ENCODE measurements at places on chromosomes 1 and 21.

DNA sequence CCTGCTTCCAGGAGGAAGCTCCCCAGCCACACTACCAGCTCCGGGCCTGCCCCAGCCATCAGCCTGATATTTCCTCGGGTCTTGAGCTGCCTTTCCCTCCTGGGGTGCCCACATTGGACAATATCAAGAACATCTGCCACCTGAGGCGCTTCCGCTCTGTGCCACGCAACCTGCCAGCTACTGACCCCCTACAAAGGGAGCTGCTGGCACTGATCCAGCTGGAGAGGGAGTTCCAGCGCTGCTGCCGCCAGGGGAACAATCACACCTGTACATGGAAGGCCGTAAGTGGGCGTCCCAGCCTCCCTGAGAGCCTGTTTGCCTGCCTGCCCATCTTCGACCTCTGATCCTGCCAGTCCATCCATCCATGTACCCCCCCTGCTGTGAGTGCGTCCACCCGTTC, 3.6 kb downstream of the ECM1 start:
- no peak for DNase-seq

DNA sequence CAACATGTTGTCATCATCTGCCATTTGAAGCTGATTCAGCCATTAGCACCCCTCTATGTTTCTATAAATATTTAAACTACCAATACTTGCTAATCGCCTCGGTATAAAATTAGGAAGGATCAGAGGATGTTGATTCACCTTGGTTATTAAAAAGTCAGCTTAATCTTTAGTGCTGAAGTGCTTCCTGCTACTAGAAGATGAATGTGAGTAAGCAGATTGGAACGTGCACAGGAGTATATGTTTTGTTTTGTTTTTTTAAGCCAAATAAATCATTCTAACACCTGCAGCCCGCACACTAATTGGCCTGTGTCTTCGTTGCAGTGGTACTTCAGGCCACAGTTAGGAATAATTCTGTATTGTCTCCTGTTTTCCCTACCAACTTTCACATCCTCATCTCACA, 485.7 kb downstream of the AJAP1 start:
- DNase-seq = no peak

- peak; percentile 79 for DNase-seq
Observed at GRCh38 chr1:194267021-194267420, 1080.6 kb upstream of the B3GALT2 start.

DNA sequence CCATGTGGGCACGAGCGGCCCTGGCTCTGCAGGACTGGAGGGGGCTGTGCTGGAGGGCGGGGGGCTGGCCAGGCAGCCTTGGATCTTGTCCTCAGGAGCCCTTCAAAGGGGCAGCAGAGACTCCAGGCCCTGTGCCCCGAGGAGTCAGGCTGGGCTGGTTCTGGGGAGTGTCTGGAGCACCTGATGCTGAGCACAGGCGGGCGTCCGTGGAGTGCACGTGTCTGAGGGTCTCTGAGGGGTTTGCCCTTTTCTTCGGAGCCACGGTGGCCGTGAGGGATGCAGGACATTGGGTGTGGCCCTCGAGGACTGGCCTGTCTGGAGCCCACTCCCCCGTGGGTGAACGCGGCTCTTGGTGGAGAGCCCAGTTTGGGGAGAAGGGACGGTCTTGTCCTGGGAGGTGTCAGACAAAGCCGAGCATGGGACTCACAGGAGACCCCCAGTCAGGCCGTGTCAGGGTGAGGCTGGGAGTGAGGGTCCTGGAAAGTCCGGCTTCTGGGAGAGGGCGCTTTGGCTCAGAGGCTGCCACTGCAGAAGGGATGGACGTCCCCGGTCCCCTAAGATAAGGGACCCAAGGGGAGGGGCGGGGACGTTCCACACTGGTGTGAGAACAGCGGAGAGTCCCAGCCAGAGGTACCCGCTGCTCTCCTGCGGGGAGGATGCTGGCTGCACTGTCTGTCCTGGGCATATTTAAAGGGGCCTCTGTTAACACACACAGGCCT, 60.8 kb downstream of the COL18A1 start:
- no peak for DNase-seq

- DNase-seq = peak; percentile 54
Observed at GRCh38 chr1:51877434-51878307, 856 bp downstream of the NRDC start.

DNA sequence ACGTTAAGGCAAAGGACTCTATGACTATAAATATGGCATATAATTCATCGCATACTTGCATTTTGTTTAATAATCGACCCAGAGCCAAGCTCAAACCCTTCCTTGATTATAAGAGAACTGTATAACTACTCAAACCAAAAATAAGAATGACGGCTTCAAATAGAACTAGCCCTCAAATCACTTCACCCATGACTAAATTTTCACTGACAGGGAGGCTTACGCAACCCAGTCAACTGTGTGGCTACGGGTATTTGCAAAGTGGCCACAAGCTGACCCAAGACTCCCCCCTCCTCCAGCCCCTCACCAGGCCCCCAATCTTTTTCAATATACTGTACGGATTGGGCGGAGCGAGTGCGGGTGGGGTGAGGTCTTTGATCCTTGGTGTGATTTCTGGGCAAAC, 268.3 kb downstream of the ASTN1 start:
- no peak for DNase-seq

DNA sequence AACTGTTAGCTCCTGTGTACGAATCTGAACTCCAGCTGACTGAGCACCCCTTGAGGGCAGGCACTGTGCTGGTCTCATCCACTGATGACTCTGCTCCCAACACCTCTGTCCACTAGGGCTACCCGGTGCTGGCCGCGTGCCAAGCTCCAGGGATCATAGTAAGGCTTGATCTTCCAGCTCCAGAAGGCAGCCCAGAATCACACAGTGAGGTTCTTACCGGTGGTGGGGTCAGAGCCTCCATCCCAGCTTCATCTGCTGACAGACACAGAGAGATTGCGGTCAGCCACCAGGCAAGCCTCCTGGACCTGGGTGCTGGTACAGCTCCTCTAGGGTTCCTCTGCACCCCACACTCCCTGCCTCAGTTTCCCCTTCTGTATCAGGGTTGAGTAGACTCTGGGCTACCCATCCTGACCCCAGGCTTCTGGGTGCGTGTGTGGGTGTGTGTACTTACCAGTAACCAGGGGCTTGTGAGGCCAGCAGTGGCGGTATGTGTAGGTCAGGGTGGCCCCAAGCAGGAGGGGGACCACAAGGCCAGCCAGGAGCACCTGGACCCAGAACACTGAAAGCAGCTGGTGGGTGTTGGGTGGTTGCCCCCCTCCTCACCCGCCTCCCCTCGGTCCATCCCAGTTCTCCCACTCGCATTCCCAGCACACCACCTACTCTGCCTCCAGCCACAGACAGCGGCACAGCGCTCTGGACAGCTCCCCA, 3.4 kb downstream of the TNFRSF25 start:
- DNase-seq = no peak

GRCh38 chr1:45272913-45273371, 53.8 kb upstream of the HPDL start:
- DNase-seq = peak; percentile 88

- DNase-seq = no peak
Observed at GRCh38 chr1:65178235-65178634, 30.2 kb downstream of the AK4 start.

- DNase-seq = no peak
Observed at GRCh38 chr1:75901371-75901770, 30.8 kb downstream of the ASB17 start.

GRCh38 chr1:53562291-53562980, 103.2 kb downstream of the DMRTB1 start:
- no peak for DNase-seq

DNA sequence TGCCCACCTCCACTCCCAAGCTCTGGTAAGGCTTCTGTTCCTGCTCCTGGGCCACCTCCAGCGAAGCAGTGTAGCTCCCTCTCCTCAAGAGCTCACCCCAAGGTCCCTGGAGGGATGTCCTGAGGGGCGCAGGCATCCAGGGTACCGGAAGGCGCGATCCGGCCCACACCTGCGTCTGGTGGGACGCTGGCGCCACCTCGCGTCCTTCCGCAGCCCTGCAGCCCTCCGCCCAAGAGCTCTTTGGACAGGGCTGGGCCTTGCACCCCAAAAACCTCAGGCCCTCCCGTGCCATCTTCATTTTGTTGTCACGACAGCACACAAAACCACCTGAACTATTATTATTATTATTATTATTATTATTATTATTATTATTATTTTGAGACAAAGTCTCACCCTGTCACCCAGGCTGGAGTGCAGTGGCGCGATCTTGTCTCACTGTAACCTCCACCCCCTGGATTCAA, 49.2 kb upstream of the PAX7 start:
- peak; percentile 6 for DNase-seq

DNA sequence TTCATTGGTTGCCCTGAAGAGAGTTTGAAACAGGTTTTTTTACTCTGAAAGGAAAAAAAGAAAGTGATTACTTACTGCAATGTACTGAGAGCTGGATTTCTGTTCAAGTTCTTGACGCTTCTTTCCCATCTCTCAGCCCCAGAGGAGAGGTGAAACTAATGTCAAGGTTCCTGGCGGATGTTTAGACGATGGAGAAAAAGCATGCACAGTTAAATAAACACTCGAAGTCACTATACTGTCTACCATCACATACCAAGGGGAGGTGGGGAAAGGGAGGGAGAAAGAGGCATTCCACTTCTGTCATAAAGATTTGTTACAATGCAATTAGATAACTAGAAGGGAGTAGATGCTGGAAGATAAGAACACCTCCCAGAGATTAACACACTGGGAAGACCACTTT, 177.0 kb upstream of the TNR start:
- peak; percentile 59 for DNase-seq

DNA sequence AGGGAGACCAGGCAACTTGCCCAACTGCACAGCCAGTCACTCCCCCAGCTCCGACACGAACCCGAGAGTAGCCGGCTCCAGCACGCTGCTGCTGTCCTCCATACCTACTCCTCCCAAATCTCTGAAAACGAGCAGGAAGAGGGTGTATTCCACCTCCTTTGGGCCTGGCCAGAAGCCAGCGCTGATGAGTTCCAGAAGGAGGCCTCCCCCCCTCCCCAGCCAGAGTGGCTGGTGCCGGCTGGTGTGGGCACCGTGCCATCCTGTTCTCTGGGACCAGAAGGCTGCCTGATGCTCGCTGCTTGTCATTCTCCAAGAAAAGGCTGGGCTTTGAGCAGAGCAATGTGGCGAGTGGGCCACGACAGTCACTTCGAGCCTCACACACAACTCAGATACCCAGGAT, 22.2 kb downstream of the KCNN3 start:
- peak; percentile 28 for DNase-seq

- DNase-seq = no peak
Observed at GRCh38 chr1:1629430-1630190, 2.4 kb upstream of the MMP23B start.

GRCh38 chr1:209820986-209821385, 6.8 kb upstream of the UTP25 start:
- no peak for DNase-seq

- DNase-seq = no peak
Observed at GRCh38 chr1:244841273-244841927, 5.9 kb downstream of the COX20 start.

GRCh38 chr1:224722838-224723237, 106.7 kb downstream of the CNIH3 start:
- no peak for DNase-seq

DNA sequence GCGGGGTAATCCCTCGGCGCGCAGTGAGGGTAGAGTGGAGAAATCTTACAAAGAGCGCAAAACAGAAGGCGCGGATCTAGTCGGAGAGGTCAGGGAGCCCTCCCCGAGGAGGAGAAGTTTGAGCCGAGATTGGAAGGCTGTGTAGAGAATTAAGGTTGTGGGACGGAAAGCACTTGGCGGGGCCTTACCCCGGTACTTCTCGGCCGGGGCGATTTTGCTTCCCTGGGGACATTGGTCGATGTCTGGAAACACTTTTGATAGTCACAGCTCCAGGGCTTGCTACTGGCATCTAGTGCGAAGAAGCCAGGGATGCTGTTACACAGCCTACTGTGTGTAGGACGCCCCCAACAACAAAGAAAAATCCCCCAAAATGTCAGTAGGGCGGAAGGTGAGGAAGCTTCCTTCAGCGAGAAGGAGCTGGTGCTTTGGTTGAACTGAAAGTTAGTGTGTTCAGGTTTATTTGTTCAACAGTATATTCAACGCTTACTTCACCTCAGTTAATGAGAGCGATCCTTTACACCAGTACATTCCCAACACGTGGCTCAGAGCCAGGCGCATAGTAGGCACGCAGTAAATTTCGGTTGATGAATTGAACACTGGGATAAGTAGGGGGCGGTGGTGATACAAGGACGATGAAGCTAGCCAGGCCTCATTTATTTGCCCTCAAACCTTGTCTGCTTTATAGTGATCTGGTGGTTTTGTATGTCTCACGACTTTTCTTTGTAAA, 807 bp downstream of the CEP85 start:
- DNase-seq = peak; percentile 37

- DNase-seq = no peak
Observed at GRCh38 chr1:40899230-40899870, 37.2 kb upstream of the CITED4 start.

DNA sequence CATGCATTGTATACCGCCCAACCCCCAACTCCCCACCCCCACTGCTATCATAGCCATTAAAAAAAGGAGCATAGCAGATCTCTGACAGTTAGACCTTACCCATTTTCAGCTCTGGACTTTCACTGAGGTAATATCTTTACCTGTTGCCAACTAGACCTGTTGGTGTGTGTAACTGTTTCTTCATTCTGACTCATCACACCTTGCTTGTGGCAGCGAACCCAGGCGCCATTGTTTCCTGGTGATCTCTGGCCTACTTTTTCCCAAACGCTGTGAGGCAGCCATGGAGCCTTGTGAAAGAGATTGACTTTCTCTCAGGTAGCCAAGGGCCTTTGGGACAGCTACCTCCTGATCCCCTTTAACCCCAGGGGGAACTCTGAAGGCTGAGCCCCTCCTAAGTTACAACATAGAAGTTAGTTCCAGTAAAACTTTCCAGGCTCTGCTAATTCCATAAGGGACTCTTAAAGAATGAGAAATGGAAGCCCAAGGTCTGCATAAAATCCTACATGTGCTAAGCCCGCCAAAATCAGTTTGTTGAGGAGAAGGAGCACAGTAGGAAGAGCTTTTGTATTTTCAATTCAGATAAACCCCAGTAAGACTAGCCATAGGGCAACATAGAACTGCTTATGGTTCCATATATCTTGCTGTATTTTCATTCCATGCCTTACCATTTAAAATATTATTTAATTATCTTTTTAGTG, 196.1 kb upstream of the CAMK1G start:
- no peak for DNase-seq

DNA sequence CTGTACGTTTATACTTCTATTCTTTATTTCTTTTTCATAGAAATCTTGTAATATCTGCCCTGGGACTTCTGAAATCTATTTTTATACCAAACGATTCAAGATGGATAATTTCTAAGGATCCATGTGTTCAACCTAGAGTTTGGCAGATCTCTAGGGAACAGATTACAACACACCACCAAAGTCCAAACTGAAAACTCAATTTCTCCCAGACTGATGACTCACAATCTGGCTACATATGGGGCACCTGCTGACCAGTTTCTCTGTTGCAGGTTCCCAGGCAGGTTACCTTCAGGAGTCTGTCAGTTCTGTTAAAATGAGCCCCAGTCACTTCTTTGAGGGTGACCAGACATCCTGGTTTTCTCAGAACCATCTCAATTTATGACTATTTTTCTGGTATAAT, 439.4 kb downstream of the GPATCH2 start:
- DNase-seq = no peak

DNA sequence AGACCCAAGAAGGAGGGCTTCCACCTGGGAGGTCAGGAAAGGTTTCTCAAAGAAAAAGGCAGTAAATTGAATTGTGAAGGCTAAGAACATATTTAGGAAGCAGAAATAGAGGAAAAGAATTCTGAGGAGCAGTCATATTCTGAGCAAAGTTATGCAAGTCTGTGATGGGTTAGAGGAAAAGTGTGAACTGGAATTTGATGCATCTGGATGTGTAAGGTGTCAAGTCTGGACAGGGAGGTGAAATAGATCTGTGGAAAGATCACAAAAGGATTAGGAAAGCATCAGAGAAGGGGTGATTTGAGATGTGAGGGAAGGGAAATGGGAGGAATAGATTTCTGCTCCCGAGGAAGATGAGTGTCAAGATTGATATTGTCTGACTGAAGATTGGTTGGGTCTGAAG, 18.1 kb upstream of the PRDM2 start:
- DNase-seq = no peak

Data from EH (cell line).